ENCODE measurements at places on chromosomes 2 and 18.
A peak's percentile ranks its signal among the peaks of the same experiment; 100 is the strongest.

- peak; percentile 24 for DNase-seq
Observed at GRCh38 chr2:155485141-155485842, 786.8 kb downstream of the KCNJ3 start.

GRCh38 chr2:149040451-149040850, 2.0 kb downstream of the LYPD6B start:
- peak; percentile 82 for DNase-seq

GRCh38 chr2:224195925-224196571, 157.0 kb upstream of the SERPINE2 start:
- no peak for DNase-seq

GRCh38 chr2:65382776-65383357, 49.5 kb downstream of the SPRED2 start:
- peak; percentile 72 for DNase-seq

DNA sequence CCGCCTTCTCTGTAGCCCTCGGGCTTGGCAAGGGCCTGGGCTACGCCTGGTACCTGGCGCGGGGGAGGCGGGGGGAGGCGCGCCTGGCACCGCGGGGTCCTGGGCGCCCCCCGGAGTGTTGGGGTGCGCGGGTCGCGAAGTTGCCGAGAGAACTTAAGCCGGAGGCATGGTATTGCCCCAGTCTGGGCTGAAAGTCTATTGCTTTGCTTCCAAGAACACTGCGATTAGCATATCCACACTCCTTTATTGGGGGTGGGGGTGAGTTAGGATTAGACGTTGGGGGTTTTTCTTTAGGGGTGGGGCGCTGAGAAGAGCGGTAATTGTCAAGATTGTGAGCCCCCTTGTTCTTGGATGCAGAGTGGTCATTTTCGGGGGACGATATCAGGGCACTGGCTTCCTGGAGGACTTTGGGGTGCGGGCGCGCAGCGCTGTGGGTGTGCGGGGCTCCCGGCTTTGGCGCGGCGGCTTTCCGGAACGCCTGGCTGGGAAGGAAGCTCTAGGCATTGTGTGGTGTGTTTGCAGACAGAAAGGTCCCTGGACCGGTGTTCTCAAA, 798 bp downstream of the TANC1 start:
- no peak for DNase-seq

- no peak for DNase-seq
Observed at GRCh38 chr2:120436460-120436739, 90.5 kb downstream of the INHBB start.

Data from HAP-1 (cell line).